Hippocampal formation (tissue), 2 donors: ENCODE measurements at places on chromosomes 16 and 17.

GRCh38 chr17:75753514-75754377, 11.2 kb downstream of the GALK1 start:
- peak; percentile 36 for DNase-seq

DNA sequence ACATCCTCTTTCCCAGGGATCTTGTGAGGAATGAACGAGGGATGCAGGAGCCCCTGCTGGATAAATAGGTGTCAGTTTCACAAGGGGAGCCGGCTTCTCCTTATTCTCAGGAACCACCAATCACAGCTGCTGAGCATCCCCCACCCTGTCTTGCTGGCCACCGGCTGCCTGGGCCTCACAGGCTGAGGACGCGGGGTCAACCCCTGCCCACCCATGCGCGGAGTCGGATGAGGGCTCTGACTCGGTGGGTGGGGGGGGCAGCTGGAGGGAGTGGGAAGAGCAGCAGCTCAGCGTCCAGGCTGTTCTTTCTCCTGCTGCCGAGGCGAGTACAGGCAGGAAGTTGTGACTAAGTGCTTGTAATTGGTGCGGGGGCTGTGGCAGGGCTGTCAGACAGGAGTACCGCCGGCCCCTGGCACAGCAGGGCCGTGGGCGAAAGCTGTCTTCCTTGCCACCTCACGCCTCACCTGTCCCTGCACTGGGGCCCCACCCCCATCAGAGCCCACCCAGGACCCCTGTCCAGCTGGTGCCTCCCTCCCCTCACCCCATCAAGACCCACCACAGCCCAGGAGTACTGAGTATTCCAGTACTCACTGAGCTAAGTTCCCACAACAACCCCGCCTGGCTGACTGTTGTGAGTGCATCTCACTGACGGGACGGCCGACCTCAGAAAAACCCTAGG, 11.0 kb upstream of the DPEP1 start:
- peak; percentile 29 for DNase-seq

GRCh38 chr17:80821546-80821945, 170.1 kb upstream of the CHMP6 start:
- DNase-seq: no peak

GRCh38 chr17:65293584-65294180, 156.5 kb downstream of the RGS9 start:
- no peak for DNase-seq

DNA sequence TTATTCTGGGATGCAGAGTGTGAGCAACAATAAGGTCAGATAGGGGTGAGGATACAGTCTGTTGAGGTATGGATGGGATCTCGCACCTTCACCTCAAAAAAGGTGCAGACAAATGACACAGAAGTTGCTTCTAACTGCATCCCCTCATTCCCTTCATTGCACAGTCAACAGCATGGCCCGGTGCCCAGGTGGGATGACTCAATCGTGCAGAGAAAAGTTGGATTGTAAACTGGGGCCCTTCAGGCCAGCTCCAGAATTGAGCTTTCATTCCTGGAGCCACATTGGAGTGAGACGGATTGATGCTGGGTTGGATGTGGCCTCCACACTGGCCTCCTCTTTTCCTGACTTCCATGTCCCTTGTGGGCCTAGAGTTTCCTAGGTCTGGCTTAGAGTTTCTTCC, 977.4 kb downstream of the KCNJ18 start:
- DNase-seq: no peak
